Fibroblast of skin of abdomen (primary cell): ENCODE measurements at places on chromosomes 5 and 9.

DNA sequence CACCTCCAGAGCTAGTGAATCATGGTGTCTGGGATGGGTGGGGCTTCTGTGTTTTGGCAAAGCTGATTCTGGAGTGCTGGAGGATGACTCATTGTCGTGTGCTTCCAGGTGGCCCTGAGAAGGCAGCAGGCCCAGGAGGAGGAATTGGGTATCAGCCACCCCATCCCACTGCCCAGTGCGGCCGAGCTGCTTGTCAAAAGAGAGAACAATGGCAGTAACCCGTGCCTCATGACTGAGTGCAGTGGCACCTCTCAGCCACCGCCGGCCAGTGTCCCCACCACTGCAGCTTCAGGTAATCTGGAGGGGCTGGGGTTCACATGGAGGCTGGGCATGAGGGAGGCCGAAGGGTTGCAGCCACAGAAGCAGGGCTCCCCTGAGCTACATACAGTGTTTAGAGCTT lies 5.4 kb downstream of the DMRT1 start:
- no peak for DNase-seq

DNA sequence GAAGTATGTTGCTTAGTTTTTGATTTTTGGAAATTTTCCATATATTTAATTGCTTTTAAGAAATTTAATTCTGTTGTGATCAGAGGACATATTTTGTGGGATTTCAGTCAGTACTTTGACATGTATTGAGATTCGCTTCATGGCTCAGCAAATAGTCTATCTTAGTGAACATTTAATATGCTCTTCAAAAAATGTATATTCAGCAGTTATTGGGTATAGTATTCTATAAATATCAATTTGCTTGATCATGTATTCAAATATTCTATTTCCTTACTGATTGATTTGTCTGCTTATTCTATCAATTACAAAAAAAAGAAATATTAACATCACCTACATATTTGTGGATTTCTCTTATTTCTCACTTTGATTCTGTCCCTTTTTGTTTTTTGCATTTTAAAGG lies 79.5 kb upstream of the HAND1 start:
- DNase-seq = no peak

DNA sequence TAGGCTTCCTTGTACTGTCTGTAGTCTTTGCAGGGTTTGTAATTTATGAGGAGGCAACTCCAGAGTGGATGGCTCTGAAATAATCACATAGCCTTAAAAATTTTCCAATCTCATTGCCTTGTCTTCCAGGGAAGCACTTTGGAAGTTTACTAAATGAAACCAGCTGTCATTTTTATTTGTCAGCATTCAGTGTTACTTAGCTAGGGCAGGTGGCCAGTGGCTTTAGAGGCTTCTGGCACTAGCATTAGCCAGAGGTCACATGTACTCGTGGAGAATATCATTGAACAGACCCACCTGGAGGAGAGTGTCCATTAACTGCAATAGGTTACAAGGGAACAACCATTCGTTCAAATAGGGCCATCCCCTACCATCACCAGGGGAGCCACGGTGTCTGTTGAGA lies 160.3 kb upstream of the SLC28A3 start:
- DNase-seq = no peak

DNA sequence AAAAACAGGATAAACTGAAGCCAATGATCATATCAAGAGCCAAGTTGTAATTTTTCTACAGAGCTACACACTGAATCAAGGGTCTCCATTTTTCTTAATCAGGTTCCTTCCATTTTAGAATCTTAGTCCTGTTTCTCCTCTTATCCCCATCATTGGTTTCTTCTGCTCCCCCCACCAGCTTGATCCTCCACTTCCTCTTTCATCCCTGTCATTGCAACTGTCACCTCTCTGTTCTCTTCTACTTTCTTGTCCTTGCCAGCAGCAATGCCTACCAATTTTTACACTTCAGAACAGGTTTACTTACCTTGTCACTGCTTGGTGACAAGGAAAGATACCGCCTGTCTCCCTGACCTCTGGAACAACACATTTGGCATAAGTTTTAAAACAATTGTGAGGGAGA lies 97.3 kb downstream of the CFAP90 start:
- no peak for DNase-seq

GRCh38 chr5:133756036-133756435 lies 143.7 kb upstream of the FSTL4 start:
- no peak for DNase-seq

DNA sequence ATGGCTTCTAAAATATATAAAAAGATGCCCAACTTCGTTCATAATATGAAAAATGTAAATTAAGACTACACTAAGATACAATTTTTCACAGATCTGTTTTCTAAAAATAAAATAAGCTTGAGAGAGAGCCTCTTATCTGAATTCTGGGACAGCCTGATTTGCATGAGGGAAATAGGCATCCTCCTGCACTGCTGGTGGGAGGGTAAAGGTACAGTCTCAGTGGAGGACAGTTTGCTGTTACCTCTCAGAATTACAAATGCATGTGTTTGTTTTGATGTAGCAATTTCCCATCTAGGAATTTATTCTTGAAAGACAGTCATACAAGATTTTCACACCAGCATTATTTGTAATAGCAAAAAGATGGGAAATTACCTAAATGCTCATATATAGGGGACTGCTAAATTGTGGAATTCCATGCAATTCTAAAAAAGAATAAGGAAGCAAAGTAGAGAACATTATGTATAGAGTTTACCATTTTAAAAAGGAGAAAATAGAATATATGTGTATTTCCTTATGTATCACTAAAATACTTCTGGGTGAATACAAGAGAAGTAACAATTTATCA lies 75.7 kb downstream of the ZSWIM6 start:
- no peak for DNase-seq

DNA sequence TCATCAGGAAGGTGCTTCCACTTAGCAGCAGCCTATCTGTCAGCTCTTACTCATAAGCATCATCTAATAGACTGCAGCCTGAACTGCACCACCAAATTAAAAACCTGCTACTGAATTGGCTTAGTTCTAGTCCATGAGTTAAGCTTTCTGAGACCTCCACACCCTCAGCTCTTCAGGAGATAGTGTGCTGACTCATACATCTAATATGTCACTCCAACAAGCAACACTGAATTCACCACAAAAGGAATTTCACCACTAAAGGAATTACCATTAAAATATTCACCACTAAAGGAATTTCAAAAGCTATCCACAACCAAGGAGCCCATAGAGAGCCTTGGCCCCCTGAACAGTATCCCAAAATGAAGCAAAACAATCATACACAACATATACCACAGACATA lies 418.5 kb upstream of the RORB start:
- DNase-seq = no peak

- DNase-seq = no peak
Observed at GRCh38 chr5:135217669-135218485, 181.2 kb downstream of the MACROH2A1 start.

DNA sequence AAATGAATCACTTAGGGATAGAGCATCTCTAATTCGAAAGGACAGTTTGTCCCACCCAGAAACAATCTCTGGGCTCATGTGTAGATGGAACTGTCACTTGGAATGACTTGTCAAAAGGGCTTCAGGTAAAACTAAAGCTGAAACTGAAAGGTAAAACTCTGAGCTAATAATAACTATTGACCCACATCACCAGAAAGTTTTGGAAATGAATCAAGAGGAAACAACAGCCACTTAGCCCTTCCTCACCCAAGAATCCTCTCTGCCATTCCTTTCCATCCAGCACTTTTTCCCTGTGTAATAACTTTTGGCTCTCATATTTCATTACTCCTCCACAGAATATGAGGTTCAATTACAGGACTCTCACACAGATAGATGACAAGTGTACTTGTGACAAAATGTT lies 14.0 kb upstream of the GLRX start:
- no peak for DNase-seq

DNA sequence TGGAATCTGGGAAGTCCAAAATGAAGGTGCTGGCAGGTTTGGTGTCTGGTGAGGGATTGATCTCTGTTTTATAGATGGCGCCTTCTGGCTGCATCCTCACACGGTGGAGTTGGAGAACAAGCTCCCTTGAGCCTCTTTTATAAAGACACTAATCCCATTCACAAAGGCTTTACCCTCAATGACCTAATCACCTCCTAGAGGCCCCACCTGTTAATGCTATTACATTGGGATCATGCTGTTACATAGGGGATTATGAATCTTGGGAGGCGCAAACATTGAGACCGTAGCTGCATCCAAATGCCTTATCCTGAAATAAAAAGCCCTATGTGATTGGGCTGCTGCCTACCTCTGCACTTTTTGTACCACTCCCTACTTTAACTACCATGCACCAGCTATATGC lies 197.1 kb upstream of the HMHB1 start:
- DNase-seq = no peak

DNA sequence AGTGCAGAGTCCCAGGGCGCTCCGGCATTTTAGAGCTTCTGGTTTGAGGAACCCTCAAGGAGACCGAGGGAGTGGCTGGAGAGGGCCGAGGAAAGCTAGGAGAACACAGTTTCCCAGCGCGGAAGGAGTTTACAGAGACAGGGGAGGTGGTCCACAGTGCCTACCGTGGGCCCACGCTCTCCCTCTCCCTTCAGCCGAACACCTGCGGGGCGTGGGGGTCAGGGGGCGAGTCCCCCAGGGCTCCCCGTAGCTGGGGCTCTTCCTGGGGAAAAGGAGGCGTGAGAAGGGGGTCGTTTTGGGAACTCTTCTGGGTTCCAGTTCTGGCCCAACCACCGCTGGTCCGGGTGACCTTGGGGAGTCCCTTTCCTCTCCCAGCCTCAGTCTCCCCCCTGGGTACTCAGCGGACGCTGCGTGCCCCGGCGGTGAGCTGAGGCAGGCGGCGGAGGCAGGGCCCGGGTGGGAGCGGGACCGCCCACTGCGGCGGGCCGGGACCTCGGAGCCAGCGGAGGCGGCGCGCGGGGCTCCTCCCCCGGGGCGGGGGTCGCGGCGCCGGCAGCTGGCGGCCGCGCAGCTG lies 368 bp upstream of the FRMPD1 start:
- DNase-seq = no peak

DNA sequence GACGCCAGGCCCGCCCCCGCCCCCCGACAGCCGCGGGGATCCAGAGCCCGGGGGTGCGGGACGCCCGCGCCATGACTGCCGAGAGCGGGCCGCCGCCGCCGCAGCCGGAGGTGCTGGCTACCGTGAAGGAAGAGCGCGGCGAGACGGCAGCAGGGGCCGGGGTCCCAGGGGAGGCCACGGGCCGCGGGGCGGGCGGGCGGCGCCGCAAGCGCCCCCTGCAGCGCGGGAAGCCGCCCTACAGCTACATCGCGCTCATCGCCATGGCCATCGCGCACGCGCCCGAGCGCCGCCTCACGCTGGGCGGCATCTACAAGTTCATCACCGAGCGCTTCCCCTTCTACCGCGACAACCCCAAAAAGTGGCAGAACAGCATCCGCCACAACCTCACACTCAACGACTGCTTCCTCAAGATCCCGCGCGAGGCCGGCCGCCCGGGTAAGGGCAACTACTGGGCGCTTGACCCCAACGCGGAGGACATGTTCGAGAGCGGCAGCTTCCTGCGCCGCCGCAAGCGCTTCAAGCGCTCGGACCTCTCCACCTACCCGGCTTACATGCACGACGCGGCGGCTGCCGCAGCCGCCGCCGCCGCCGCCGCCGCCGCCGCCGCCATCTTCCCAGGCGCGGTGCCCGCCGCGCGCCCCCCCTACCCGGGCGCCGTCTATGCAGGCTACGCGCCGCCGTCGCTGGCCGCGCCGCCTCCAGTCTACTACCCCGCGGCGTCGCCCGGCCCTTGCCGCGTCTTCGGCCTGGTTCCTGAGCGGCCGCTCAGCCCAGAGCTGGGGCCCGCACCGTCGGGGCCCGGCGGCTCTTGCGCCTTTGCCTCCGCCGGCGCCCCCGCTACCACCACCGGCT lies 1.0 kb downstream of the FOXE1 start:
- peak; percentile 26 for DNase-seq

- DNase-seq = peak; percentile 51
Observed at GRCh38 chr9:121568343-121569265, 69.0 kb upstream of the GGTA1 start.

DNA sequence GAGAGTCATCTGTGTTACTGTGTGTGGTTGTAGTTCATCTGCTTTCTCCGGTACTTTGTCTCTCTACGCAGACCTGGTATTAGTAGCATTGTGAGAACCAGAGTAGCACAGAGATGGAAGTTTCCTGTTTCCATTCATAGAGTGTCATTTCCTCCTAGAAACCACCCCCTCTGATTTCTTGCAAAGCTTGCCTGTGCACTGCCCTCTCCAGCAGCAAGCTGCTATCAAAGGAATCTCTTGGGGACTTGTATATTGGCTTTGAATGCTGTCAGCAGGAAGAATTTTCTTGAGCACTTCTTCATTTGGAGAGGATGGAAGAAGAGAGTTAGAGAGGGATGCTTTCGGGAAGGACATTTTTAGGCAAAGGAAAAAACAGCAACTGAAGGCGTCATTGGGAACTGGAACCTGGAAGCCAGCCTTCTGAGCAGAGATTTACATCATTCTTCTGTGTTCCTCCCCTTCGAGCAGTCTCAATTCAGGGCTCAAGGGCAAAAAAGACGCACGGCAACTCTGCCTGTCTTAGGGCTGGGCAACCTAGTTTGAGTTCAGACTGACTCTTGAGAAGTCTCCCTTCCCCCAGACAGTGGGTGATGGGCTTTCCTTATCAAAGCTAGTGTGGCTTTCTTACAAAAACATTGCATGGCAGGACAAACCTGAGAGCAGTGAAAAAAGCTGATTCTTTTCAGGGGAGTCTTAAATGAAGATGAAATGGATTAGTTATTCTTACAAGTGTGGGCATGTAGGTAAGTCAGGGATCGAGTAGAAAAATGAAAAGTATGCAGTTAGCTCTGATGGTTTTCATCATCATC lies 226.3 kb downstream of the AOPEP start:
- no peak for DNase-seq

- no peak for DNase-seq
Observed at GRCh38 chr5:171850324-171850947, 64.8 kb downstream of the SMIM23 start.

DNA sequence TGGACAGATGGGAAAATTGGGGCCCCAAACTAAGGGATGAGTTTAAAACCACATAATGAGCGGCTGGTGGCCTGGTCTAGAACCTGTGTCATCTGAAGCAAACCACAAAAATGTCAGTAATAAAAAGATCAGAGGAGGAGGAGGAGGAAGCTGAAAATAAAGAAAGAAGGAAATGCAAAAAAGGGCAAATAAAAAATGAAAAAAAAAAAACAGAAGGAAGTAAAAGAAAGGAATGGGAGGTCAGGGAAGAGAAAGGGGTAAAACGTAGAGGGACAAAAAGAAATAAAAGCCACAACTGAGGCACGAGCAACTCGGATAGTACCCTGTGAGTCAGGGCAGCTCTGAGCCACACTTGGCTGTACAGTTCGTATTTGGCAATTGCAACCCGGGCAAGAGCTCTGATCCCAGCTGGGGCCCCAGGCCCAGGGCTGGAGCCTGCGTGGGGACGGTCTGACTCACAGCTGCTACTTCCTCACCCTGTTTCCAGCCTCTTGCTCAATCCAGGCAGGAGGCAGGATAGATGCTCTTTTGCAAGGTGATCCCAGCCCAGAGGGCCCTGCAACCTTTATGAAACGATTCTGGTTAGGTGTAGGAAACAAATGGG lies 137.9 kb upstream of the TRIM32 start:
- peak; percentile 96 for DNase-seq

GRCh38 chr9:137226338-137227053 lies 806 bp upstream of the RNF224 start:
- no peak for DNase-seq
